ENCODE measurements at places on chromosomes 5 and 9.

DNA sequence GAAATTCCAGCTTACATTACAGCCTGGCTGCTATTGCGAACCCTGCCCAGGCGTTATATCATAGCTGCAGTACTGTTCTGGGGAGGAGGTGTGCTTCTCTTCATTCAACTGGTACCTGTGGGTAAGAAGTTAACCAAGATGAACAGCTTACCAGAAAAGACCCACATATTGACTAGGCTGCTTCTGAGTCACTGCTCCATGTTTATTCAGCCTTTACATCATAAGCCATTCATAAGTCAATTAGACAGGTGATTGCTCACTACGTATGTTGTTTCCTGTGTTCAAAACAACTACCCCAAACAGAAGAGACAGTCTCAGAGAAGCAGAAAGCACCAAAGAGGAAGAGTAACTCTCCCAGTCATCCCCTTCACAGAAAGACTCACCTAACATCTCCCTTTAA lies 34.7 kb upstream of the SLC22A5 start:
- no peak for DNase-seq

- DNase-seq, result no peak
Measured at GRCh38 chr9:75666856-75667554, 223.5 kb upstream of the PCSK5 start.

DNA sequence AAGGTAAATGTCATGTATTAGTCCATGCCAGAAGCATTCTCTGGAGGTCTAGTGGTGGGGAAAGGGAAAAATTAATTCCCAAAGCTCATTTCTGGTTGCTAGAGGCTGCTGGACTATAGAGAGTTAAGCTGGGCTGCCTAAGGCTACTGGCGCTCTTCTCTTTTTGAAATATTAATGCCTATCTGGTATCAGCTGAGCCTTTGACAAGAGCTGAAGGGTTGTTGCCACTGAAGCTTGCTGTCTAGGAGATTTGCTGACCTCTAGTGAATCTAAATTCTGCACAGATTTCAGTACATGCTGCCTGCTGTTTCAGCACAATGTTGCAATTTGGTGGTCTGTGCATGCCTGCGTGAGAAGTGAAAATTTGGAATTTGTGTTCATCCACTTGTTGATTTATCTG lies 29.1 kb upstream of the PLCXD3 start:
- no peak for DNase-seq

- no peak for DNase-seq
Measured at GRCh38 chr5:6581559-6582426, 51.1 kb downstream of the NSUN2 start.

- no peak for DNase-seq
Measured at GRCh38 chr5:87751824-87752223, 339.1 kb upstream of the CCNH start.

DNA sequence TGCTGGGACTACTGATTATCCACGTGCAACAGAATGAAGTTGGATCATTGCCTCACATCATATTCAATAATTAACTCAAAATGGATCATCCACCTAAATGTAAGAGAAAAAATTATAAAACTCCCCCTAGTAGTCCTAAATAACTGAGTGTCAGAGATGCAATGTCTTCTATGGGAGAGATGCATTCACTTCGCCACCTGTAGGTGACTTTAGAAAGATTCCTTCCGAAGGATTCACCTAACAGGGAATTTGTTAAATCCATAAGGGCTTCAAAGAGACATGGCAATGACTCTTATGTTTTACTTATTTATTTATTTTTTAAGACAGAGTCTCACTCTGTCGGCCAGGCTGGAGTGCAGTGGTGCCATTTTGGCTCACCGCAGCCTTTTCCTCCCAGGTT lies 526.0 kb downstream of the MTRR start:
- no peak for DNase-seq

GRCh38 chr5:158785397-158785796 lies 314.3 kb downstream of the EBF1 start:
- DNase-seq, result no peak

DNA sequence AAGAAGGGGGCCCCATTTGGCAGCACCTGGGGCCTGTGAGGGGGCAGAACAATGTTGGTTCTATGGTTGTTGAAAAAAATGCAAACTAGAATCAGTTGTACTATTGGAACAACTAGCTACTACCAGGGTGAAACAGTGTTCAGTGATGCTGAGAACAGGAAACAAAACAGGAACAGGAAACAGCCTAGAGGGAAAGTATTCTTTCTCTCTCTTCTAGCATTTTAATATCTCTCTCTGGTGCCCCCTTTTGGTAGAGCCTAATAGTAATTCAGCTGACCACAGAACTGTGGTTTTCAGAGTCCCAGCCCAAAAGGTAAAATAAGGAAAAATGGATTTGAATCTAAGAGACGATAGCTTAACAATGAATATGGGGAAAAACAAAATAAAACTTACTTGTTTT lies 138.0 kb upstream of the KCNN2 start:
- no peak for DNase-seq

DNA sequence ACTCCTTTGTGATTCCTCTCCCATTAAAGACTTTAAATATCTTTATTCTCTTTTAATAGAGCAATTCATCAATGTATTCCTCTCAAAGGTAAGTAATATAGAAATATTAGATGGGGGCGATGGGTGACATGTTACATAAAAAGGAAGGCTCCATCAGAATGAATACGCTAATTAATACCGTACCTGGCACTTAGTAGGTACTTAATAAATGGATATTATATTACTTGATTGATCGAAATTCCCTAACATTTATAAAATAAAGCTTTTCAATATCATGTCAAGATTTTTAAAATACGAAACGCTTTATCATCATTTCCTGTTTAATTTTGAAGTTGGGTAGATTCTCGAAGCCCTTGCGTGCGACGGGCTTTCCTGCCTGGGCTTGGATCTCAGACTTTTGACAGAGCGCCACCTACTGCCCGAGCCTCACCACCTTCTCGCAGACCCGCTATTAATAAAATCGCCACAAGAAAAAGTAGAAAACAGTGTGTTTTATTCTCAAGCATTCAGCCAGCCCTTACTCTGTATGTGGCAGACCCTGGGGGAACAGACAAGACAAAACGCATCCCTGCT lies 99.4 kb downstream of the C5orf15 start:
- peak; percentile 35 for DNase-seq

GRCh38 chr5:37665272-37665671 lies 174.6 kb downstream of the GDNF start:
- no peak for DNase-seq

DNA sequence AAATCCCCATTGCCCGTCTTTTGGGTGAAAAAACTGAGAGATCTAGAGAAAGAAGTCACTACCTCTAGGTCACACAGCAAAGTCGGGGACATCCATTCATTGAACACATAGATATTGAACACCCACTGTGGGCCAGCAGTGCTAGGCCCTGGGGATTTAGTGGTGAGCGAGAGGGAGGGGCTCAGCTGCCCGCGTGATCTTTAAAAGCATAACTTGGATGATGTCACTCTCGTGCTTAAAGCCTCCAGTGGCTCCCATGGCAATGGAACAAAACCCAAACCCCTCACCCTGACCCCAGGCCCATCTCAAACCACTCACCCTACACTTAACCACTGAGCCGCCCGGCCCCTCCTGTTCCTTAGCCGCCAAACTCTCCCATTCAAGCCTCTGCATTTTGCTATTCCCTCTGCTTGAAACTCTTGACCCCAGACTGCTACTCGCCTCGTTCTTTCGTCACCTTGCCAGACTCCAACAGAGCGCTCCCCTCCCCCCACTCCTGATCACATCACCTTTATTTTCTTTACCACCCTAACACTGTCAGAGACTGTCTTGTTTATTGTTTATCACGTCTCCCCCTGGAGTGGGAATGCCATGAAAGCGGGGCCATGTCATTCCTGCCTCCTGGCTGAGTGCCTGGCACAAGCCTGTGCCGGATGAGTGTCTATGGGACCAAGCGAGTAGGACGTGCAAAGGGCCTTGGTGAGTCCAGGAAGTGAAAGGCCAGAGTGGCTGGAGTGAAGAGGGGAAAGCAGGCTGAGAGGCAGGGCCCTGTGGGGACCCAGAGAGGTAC lies 710 bp upstream of the PIP5KL1 start:
- no peak for DNase-seq
